ENCODE measurements at places on chromosomes 5 and 9.
A peak's percentile ranks its signal among the peaks of the same experiment; 100 is the strongest.

GRCh38 chr9:74775396-74775795 lies 112.3 kb downstream of the TRPM6 start:
- no peak for DNase-seq

DNA sequence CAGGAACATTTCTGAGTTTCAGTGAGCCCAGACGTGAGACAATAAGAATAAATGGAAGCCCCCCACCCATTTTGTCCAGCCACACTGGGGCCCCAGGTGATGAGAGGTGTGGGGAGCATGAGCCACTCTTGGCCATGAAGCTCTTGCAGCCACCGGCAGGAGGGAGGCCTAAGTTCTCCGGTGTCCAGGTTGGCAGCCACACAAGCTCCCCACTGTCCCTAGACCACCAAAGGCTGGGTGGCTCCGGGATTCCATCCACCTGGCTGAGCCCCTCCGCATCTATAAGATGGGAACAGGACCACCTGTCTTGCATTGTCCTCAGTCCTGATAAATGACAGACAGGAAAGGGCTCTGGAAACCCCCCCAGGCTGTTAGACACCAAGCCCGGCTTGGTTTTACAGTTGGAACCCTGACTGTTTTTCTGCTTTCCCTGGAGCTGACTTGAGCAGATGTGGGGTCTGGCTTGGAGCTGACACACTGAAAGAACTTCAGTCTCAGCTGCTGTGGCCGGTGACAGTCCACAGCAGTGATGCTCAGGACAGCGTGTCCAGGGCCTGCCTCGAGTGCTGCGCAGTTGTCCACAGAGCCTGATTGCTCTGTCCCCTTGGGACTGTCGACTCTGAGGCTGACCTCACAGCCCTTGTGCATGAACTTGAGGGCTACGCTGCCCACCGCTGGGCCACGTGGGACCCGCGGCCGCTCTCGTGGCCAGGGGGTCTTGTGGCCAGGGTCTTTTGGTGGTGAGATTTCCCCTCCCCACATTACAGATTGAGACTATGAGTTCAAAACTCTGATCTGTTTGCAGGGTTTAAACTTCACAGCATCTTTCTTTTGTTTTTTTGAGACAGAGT lies 74.8 kb downstream of the PSMB7 start:
- DNase-seq, result no peak

GRCh38 chr9:71764463-71764862 lies 3.9 kb downstream of the CEMIP2 start:
- DNase-seq, result no peak

DNA sequence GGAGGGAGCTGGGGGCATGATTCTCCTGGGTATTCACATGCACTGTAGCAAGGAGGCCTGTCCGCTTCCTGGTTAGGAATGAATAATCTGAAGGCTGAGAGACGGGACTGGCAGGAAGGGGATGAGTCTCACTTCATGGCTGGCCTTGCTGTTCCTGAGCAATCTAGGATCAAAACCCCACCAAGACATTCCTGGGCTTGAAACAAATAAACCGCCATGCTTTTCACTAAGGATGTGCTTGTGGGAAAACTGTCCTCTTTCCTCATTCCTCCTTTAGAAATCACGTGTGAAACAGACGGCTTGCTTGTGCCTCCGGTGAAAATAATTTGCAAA lies 132.8 kb downstream of the MACROH2A1 start:
- DNase-seq, result peak; percentile 56

DNA sequence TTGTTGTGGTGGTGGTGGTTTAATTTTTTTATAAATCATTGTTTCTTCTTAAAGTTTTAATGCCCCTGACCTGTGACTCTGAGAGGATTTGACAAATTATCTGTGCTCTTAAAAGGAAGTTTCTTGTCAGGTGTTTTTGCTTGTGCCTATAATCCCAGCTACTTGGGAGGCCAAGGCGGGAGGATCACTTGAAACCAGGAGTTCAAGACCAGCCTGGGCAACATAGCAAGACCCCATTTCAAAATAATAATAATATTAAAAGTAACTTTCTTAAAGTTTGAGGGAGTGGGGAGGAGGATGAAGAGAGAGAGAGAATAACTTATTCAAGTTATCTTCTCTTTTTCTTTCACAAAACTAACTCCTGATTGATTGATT lies 12.2 kb upstream of the ERMP1 start:
- DNase-seq, result no peak

GRCh38 chr9:77038281-77039036 lies 19.0 kb downstream of the FOXB2 start:
- DNase-seq, result no peak

DNA sequence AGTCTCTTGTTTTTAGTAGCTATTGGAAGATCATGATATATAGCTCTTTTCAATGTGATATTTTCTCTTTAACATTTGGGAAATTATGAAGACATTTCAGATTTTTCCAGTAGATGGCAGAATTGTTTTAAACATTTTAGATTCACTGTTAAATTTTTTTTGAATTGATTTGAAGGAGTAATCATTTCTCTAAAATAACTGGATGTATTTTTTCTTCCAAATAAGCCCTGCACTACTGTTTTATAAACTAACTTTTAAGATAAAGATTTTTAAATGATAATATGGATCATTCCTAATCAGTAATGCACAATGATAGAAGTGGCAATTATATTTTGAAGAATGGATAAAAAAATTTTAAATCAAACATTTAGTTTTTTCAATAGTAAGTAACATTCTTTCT lies 14.2 kb downstream of the NDUFAF2 start:
- peak; percentile 39 for DNase-seq
